ENCODE measurements at places on chromosomes 1 and 21.

- DNase-seq = no peak
Measured at GRCh38 chr1:94265011-94265422, 27.6 kb upstream of the ARHGAP29 start.

- DNase-seq = no peak
Measured at GRCh38 chr1:190067592-190067991, 410.1 kb downstream of the BRINP3 start.

DNA sequence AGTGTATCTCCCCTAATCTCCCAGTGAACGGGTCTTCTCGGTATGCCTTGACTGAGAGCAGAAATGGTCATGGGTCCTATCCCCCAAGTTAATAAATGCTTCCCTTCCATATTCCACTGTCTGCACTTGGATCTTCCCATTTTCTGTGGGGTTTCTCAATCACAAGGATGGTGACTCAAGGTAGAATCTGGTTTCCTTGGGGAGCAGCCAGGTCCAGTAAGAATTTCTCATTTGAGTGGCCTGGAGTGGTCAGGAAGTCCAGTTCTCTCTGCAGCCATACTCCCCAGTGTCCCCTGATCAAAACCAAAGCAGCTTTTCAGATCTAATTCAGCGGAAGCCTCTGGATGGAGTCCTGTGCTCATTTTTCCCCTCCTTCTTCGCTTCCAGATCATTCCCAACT is 14.8 kb upstream of the SLC27A3 start:
- DNase-seq = no peak

- no peak for DNase-seq
Measured at GRCh38 chr21:30434033-30434631, 4.1 kb downstream of the KRTAP13-4 start.

DNA sequence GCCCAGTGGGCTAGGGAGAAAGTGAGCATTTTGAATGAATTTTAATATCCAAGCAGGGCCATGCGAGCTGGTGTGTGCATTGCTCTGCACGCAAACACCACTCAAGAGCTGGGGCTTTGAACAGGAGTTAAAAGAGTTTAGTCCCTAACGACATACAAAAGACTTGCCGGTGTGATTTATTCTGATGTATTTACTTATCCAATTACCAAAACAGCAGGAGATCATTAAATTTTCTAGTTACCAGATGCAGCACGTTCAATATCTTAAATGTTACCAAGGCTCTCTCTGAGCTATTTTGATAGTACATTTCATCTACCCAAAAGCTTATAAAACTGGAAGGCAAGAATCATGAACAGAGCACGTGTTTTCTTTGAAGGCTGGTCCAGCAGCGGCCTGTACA is 30.0 kb upstream of the DMRTA2 start:
- DNase-seq = no peak

- no peak for DNase-seq
Measured at GRCh38 chr1:204503913-204504519, 9.4 kb upstream of the PIK3C2B start.

- DNase-seq = no peak
Measured at GRCh38 chr1:109946511-109946910, 35.9 kb downstream of the CSF1 start.
